Panc1 (cell line): ENCODE measurements at places on chromosomes 5 and 9. TPM values are rescaled to one million over a fixed set of nuclear protein-coding genes. Genes with fewer than 3 reads are reported as not detected.

The TLE1 gene
- 12.9 TPM for total RNA-seq

The CMYA5 gene
- 0.31 TPM for total RNA-seq

The MUSK gene
- not detected for total RNA-seq

The LPAR1 gene
- total RNA-seq, result 11.0 TPM

The EIF4E1B gene
- not detected for total RNA-seq

The HAUS6 gene
- total RNA-seq, result 9.3 TPM

The GOLGA1 gene
- total RNA-seq, result 15.5 TPM

The RCL1 gene
- total RNA-seq, result 11.2 TPM

The PIP5K1B gene
- not detected for total RNA-seq

The IL7R gene
- 0.90 TPM for total RNA-seq

The SAXO1 gene
- not detected for total RNA-seq
